Foreskin fibroblast (primary cell): ENCODE measurements at places on chromosomes 13 and 19.
A peak's percentile ranks its signal among the peaks of the same experiment; 100 is the strongest.

DNA sequence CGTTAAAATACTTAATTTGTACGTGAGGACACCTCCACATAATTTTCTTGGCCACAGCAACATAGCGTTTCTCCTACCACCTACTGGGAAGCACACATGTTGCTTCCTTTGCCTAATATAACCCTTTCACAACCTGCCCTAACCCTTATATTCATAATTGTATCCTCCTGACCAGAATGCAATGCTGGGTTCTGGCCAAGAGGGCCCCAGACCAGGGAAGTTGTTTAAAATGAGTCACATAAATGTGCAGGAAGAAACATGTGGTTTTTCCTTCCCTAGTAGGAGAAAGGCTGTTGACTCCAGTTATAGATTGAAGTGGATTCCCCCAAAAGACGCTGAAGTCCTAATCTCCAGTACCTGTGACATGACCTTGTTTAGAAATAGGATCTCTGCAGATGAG lies 187.3 kb downstream of the NUFIP1 start:
- peak; percentile 94 for DNase-seq

GRCh38 chr13:71456136-71456535 lies 410.9 kb downstream of the DACH1 start:
- no peak for DNase-seq

GRCh38 chr13:35855531-35856019 lies 275.6 kb downstream of the DCLK1 start:
- DNase-seq: no peak

GRCh38 chr19:41821003-41821735 lies 23.3 kb downstream of the LYPD4 start:
- peak; percentile 26 for DNase-seq

DNA sequence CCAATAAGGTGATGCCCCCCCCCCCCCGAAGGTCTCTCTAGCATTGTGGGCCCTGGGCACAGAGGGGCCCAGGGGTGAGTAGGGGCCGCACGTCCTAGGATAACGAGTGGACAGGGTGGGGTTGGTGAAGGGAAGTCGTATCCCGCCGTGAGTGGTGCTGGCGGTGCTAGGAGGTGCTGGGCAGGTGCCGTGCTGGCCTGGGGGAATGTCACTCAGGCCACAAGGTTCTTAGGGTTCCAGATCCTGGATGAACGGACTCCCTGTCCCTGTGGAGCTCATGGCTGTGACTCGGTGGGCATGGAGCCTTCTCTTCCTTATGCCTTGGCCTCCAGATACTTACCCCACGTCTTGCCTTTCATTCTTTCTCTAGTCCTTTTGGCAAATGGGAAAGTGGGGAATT lies 157.4 kb upstream of the SOX1 start:
- no peak for DNase-seq

GRCh38 chr19:47897861-47898260 lies 11.7 kb upstream of the SULT2A1 start:
- DNase-seq: no peak

DNA sequence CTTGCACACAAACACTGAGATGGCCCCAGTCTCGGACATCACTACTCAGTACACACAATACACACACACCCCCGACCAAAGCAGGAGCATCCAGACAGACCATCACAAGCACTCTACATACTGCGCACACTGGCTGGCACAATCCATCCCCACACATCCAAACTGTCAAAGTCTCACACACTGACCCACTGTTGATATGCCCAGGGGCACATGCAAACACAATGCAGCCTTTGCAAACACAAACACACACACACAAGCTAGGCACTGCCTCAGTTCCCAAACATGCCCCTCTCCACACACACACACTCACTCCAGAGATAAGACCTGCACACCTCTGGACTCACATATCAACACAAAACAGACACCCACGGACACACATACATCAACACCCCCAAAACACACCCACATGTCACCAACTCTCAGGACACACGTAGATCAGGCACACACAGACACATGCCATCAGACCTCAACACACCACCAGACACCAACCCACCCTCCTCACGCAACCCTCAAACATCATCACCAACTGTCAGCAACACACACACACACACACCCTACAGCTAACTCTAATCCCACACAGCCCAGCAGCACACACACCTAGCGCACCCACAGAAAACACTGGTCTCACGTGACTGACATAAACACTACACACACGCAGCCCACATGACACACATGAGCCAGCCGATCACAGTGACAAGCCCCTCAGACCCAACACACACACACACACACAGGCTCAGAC lies 1.9 kb downstream of the BBC3 start:
- DNase-seq: peak; percentile 61

DNA sequence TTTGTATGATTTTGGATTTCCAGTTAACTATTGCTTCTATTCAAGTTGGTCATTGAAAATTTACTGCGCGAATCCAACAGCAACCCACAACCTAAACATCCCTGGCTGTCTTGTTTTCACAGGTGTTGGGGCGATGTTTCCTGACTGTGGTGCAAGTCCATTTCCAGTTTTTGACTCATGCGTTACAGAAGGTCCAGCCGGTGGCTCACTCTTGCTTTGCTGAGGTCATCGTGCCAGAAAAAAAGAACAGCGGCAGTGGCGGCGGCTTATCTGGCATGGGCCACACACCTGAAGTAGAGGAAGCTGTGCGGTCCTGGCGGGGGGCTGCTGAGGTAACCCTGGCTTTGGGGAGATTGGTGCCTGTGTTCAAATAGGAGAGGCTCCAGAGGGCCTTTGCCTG lies 45.2 kb upstream of the GPI start:
- DNase-seq: no peak

GRCh38 chr19:13765395-13766094 lies 1.2 kb downstream of the MRI1 start:
- DNase-seq: peak; percentile 30

GRCh38 chr13:25912961-25913360 lies 138.9 kb downstream of the SHISA2 start:
- DNase-seq: no peak

- no peak for DNase-seq
These were observed 12.1 kb upstream of the HAS1 start for GRCh38 chr19:51735759-51736449.

GRCh38 chr19:6241056-6241455 lies 38.7 kb downstream of the MLLT1 start:
- DNase-seq: no peak

DNA sequence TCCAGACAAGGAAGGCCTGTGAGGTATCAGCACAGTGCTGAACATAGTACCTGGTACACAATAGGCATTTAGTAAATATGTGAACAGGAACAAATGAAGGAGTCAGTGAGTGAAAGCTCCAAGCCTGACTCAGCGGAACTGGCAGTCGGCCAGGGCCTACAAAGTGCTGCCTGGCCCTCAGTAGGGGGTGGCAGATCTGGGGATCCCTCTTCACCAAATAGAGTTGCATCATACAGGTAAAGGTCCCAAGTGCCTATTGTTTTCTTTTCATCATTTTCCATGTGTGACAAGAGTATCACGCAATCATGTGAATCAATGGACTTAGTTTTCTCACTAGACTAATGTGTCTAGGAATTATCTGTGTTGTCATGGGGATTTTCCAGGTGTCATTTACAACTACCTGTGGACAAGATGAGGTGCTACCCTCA lies 9.2 kb downstream of the CYP2B6 start:
- DNase-seq: peak; percentile 4

- DNase-seq: peak; percentile 82
These were observed at the start of gene HIF3A for GRCh38 chr19:46296722-46297461. Gene HIF3A (plus strand): TSS chr19:46297042. CDS start chr19:46297077, 35 bp downstream.

GRCh38 chr19:36152352-36153091 lies at the start of gene COX7A1:
Gene COX7A1 (minus strand): TSS chr19:36152447. CDS start chr19:36152407, 40 bp downstream.
- DNase-seq: peak; percentile 41

DNA sequence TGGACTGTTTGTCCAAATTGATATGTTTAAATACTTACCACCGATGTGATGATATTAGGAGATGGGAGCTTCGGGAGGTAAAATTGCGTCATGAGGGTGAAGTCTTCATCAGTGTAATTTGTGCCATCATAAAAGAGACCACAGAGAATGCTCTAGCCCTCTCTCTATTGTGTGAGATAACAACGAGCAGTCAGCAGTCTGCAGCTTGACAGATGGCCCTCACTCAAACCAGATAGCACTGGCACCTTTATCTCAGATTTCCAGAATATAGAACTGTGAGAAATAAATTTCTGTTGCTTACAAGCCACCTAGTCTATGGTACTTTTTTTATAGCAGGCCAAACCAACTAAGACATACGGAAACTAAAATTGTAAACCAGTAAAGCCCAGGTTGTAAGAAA lies 1718.9 kb upstream of the MIR17HG start:
- DNase-seq: no peak

- no peak for DNase-seq
These were observed 1257.2 kb downstream of the UQCRFS1 start for GRCh38 chr19:27955485-27956480.

GRCh38 chr19:34618410-34618809 lies 58.5 kb downstream of the SCGB2B2 start:
- DNase-seq: no peak

DNA sequence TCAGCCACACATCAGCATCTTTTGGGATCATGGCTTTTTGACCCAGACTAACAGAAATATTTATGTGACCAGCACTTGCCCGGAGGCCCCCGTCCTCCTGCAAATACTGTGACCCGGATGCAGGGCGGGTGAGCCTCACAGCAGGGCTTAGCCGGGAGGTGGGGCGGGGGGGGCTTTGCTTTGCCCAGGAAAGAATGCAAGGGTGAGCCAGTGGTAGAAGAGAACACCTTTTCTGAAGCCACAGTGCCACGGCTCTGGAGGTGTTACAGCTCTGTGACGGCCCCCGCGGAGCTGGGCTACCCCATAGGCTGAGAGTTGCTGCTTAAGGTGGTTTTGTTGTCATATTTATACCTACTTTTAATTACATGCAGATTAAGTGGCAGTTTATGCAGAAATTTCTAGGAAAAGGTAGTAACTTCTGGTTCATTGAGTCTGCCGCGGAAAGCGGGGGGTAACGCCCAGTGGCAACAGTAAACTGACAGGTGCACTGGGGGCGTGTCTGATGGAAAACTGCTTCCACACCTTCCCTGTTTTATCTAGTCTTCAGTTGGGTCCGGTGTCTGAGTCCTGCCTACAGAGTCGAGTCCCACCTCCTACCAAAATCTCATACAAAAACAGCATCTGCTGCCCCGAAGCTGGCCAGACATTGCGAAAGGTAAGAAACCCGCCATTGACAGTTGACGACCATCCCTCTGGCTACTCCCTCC lies 187.9 kb downstream of the TEX29 start:
- no peak for DNase-seq

DNA sequence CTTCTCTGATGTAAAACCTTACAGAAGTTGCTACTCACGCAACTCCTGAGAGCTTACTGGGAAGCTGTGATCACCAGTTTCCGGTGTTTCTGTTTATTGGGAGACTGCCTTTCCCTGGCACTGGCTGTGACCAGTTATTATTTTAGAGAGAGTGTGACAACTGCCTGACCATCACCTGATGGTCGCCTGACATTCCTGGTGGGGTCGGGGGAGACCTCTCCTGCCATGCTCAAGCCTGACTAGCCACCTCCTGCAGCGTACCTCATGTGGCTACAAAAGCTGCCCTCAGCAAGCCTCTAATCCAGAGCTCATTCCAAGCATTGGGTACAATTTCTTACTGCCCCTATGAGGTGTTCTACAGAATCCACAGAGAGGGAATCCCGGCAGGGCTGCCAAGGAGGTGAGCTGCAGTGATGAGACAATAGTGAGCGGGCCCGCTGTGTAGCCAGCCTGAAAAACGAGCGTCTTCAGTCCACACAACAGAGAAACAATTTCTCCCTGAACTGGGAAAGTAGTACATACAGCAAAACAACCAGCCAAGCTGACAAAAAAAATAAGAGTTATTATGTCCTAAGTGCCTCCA lies 28.7 kb downstream of the GJA3 start:
- no peak for DNase-seq

GRCh38 chr13:101272886-101273285 lies 143.4 kb downstream of the NALCN start:
- DNase-seq: no peak

GRCh38 chr19:18651733-18652132 lies 14.9 kb downstream of the KLHL26 start:
- DNase-seq: no peak

- no peak for DNase-seq
These were observed 12.2 kb downstream of the PPP1R12C start for GRCh38 chr19:55105237-55105636.

- DNase-seq: no peak
These were observed 203.8 kb upstream of the SOX1 start for GRCh38 chr13:111862836-111863815.

GRCh38 chr19:44731081-44731480 lies 17.4 kb upstream of the BCL3 start:
- DNase-seq: no peak

DNA sequence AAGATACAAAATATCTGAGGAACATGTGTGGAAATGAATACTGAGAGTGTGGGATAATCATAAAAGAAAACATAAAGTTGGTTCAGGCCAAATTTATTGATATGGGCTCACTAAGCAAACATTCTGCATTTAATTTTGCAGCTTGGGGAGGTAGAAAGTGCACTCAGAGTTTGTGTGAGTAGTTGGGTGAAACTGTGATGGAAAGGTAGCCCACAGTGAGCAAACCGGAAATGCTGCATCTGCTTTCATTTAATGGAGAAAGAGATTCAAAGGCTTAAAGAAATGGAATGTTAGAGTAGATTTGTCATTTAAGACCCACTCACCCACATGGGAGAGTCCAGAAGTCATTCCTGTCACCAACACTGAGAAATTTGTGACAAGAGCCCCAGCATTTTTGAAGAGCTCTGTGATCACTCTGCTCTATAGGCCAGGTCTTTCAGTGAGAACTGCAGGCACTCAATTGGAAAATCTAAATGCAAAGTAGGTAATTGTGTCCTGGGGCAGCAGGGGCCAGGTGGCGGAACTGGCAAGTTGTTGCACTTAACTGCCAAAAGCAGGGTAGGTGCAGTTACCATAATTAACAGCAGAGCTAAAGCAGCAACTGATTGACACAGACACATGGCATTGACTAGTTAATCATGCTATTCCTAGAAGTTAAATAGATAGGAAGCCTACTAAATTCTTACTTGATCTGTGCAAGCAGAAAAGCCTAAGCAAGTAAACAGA lies 1228.3 kb upstream of the PCDH20 start:
- no peak for DNase-seq

DNA sequence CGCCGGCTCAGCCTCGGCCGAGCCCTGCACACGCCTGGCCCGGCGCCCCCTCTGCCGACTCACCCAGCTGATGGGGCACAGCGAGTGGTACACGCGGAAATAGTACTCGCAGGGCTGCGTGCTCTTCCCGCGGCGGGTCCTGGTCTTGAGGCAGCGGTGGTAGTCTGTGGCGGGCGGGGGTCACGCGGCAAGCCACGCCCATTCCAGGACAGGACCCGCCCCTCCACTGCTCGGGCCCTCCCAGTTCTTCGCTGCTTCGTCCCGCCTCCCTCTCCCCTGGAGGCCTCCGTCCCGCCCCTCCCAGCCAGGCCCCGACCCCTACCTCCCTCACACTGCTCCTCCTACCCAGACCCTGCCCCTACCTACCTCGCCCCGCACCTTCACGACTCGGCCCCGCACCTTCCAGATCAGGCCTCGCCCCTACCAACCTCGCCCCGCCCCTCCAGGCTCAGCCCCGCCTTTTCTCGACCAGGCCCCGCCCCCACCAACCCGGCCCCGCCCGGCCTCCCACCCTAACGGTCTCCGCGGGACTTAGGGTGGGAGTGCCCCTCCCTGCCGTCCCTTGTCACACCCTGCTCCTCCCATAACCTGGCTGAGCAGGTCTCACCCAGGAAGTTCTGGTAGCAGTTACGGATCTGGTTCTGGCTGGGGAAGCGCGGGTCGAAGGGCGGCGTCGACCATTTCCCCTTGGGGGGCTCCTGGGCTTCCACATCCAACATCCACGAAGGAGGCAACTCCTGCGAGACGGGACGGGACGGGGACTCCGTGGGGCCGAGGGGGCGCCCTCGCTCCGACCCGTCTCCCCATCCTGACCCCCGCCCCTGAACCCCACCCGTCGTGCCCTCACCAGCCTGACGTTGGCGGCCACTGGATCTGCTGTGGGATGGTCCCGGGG lies 469 bp downstream of the COX6B2 start:
- peak; percentile 57 for DNase-seq
